ENCODE measurements at places on chromosomes 3 and 15.

- no peak for DNase-seq
Observed at GRCh38 chr3:13517253-13517977, 31.5 kb upstream of the FBLN2 start.

DNA sequence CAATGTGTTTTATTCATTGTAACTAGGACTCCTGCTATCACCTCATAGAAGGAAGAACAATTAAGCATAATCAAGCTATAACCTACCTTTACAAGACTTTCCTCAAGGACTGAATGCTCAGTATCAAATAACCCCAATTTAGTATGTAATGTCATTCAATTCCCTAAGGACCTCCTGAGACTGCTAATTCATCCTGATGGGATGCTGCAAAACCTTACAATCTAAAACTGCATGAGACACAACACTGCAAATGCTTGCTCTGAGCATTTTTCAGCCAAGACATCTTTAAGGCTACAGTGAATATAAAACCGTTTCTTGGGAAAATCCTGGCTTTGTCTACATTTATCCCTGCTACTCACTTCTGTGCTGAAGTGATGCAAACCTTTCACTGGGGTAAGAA lies 69.9 kb downstream of the RYK start:
- no peak for DNase-seq

GRCh38 chr3:123658852-123659206 lies 74.0 kb upstream of the HACD2 start:
- DNase-seq = no peak

DNA sequence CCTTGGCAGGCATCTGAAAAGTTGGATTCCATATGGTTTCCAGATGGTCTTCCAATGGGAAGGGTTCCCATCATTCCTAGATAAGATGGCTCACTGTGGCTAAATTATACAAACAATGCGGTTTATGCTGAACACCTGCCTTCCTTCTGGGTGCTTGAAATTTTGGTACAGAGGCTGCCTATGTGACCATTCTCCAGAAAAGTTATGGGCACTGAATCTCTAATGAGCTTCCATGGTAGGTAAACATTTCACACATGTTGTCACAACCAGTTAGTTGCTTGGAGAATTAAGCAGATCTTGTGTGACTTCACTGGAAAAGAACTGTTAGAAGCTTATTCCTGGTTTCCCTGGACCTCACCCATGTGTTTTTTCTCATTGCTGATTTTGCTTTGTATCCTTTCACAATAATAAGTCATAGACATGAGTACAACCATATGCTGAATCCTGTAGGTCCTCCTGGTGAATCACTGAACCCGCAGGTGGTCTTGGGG lies 30.1 kb downstream of the PLOD2 start:
- DNase-seq = no peak

GRCh38 chr3:178546079-178546478 lies 9.8 kb downstream of the KCNMB2 start:
- no peak for DNase-seq

DNA sequence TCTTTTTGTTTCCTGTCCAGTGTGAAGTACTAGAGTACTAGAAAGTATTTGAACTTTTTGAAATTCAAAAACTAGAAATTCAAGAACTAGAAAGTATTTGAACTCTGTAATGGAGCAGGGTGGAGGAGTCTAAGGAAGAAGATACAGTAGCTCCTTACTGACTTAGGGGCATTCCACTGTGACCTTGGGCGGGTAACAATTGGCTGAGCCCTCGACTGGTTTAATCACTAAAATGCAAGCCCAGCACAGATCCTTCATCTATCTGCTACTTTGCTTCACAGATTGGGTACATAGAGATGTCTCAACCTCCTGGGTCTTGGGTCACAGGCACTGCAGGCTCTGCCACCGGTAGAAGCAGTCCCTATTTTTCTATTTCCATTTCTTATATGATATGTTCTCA lies 462.1 kb upstream of the AGTR1 start:
- DNase-seq = no peak

- DNase-seq = no peak
Observed at GRCh38 chr3:97793420-97794019, 28.3 kb upstream of the CRYBG3 start.

DNA sequence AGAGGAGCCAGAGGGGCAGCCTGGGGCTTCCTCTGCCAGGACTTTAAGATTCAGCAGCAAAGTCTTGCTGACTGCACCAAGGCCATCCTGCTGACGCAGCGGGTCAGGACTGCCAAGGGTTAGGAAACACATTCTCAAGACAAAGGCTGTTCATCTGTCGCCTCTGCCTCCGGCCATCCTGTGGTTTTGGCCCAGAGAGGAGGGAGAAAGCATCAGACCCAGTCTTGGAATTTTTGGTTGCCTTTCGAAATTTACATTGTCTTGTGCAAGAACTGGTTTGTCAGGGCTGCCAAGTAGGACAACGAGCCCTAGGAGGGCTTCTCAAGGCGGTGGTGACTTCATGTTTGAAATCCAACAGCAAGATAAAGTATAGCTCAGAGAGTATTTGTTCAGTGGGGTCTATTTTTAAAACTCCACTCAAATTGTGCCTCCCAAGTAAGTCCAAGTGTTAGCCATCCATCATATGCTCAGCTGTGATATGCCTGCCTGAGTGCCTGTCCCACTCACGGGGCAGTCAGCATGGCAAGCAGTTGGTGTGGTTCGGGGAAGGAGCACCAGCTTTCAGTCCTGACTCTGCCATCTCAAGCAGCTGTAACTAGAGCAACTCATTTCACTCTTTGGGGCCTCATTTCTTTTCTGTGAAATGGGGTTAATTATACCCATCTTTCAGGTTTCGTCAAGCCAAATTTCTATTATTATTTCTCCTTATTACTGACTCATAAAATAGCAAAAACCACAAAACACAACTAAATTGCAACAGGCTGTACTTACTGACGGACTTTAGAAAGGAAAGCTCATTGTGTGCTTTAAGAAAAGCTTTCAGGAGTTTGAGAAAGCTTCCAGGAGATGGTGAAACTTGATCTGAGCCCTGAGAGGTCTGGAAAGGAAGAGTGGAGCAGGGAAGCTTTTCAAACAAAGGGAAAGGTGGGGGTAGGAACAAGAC lies 42.4 kb upstream of the RHO start:
- DNase-seq = no peak

DNA sequence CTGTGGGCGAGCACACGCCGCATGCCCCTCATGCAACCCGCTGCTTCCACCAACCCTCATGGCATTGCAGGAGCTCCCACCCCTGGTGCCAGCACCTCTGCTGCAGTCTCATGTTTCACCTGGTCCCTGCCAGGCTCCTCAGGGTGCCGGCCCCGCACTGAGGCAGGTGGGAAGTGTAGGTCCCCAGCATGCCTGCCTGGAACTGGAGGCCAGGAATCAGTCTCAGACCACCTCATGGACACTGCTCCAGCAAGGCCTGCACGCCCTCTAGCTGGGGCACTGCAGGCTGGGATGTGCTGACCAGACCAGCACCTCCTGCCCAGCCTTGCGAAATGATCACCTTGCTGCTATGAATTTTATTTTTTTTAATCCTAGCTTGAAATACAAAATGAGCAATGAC lies 39.1 kb downstream of the OCA2 start:
- DNase-seq = no peak

- DNase-seq = no peak
Observed at GRCh38 chr3:110436209-110436608, 635.4 kb upstream of the NECTIN3 start.

DNA sequence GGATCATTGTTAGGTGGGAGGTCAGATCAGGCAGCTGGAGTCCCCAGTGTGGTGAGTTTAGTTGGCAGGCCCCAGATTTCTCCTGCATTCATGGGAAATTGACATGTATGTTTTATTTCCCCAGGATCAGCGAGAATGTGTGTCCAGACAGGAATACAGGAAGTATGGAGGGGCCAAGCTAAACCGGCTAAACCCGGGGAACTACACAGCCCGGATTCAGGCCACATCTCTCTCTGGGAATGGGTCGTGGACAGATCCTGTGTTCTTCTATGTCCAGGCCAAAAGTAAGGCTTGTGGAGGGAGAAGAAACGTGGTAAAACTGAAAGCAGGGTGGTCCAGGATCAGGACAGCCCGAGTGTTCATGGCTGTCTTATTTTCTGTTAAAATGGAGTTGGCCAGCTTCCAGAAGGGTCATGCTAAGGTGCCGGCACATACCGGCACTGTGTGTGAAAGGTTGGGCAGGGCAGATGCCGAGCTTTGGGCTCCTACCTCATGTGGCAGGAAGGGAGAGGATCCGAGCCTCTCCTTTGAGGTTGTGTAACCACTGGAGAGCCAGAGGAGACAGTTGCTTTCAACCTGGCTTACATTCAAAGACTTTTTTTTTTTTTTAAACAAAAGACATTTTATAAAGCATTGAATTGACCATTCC lies 83.1 kb downstream of the PGPEP1L start:
- no peak for DNase-seq

- no peak for DNase-seq
Observed at GRCh38 chr15:41773729-41774061, 589 bp upstream of the MAPKBP1 start.

GRCh38 chr15:41979493-41980266 lies 7.3 kb upstream of the EHD4 start:
- no peak for DNase-seq

DNA sequence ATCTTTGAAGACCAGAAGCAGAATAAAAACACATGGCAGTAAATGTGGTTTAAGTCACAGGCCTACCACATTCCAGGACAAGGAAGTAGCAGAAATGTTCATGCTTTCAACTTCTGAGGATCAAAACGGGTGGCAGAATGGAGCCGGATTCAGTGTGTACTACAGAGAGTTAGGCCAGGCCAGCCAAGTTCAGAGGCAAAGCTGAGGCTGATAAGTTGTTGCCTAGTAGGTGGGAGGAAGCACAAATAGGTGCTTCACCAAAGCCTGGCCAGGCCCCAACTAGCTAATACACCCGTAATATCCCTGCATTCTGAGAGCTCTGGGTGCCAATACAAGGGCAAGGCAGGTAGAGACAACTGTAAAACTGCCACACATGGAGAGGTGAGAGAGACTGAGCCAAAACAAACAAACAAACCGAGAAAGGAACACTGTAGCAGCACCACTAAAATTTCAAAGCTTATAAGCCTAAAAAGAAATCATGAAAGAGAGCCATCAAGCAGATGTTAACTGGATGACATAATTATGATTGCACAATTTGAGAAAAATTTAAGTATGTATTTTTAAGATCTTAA lies 156.4 kb upstream of the CBLB start:
- DNase-seq = no peak

GRCh38 chr3:74501007-74501406 lies 113.5 kb downstream of the CNTN3 start:
- DNase-seq = no peak

DNA sequence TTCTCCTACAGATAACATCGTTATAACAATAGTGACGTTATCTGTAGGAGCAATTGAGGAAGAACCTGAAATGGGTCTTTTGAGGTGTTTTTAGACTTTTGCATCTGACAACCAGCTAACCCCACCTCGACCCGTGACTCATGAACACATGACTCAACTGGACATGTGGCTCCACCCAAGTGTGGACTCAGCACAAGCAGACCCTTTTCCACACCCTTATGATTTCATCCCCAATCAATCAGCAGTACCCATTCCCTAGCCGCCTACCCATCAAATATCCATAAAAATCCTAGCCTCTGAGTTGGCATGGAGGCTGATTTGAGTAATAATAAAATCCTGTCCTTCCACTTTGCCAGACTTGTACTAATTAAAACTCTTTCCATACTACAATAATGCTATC lies 255.4 kb downstream of the ARPP21 start:
- no peak for DNase-seq

GRCh38 chr3:158272081-158272480 lies 162.2 kb downstream of the RSRC1 start:
- DNase-seq = no peak

DNA sequence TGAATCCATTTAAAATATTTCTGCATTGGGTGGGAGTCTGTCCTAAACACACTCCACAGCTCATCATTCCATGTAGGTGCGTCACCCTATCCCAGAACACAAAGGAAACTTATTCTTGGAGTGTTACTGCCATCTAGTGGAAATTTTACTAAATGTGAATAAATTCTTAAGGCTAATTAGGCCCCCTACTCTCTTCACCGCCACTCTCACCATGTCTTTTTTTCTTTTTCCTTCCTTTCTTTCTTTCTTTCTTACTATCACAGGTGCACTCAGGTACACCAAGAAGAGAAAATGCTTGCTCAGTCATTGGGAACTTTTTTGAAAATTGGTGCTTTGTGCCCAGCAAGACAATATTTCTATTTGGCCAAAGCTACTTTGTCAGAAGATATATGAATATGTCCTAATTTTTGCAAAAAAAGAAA lies 26.4 kb upstream of the ATP8B4 start:
- DNase-seq = no peak

DNA sequence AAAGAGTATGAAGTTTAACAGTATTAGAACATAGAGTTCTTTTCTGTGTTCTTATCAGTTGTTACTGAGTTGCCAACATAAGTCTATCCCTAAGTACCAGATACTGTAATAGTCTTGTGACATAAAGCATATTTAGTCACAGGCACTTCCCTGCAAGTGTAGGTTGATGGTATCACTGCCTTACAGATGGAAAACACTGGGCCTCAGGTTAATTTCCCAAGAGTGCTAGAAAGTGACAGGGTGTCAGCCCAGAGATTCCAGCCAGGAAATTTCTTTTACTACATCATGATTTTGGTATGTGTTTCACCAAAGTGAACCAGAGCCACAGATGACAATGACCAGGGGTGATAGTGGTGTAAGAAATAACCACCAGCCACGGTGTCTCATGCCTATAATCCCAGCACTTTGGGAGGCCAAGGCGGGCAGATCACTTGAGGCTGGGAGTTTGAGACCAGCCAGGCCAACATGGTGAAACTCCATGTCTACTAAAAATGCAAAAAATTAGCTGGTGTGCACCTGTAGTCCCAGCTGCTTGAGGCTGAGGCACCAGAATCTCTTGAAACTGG lies 3.2 kb downstream of the EIF1B start:
- DNase-seq = no peak

DNA sequence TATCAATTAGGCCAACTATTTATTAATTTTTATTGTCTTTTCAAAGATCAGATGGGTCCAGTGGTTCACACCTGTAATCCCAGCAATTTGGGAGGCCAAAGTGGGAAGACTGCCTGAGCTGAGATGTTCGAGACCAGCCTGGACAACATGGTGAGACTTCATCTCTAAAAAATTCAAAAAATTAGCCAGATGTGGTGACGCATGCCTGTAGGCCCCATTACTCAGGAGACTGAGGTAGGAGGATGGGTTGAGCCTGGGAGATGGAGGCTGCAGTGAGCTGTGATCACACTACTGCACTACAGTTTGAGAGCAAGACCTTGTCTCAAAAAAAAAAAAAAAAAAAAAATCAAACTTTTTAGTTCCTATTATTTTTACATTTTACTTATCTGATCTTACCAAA lies 8.2 kb downstream of the AP3S2 start:
- DNase-seq = no peak

GRCh38 chr15:28981921-28982320 lies 96.1 kb downstream of the APBA2 start:
- DNase-seq = no peak

GRCh38 chr15:57566834-57567233 lies 24.9 kb upstream of the MYZAP start:
- DNase-seq = no peak

DNA sequence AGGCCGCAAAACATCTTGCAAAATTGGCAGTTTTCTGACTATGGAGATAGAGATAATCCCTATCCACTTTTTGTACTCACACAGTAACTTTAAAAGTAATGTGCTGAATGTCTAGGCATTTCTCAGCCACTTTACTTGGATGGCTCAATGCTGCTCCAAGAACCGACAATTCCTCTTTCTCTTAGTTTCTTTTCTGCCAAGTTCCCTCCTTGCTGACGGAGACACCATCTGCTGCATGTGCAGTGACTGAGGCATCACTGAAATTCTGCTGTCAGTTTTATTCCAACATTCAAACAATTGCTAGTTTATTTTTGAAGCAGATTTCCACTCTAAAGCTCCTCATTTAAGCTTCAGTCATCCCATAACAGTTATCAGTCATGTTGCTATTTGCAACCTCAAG lies 116.0 kb upstream of the RBMS3 start:
- DNase-seq = no peak
